Naive B cell (primary cell): ENCODE measurements at places on chromosomes 11 and 22. TPM values are rescaled to one million over a fixed set of nuclear protein-coding genes. Genes with fewer than 3 reads are reported as not detected.

DNA sequence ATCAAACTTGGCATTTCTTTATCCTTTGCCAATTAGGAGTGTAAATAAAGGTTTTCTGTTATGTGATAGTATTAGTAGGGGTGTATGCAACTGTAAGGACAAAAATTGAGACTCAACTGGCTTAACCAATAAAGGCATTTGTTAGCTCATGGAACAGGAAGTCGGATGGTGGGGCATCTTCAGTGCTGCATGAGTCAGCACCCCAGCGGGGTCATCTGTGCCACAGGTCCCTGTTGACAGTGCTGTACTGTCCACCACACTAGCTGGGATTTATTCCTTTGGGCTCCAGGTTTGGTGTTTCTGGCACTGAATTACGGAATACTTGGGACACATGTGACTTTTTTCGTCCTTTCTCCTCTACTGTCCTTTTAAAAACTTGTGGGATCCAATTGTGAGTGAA lies 86.0 kb downstream of the PPP6R3 start:
- no peak for DNase-seq

DNA sequence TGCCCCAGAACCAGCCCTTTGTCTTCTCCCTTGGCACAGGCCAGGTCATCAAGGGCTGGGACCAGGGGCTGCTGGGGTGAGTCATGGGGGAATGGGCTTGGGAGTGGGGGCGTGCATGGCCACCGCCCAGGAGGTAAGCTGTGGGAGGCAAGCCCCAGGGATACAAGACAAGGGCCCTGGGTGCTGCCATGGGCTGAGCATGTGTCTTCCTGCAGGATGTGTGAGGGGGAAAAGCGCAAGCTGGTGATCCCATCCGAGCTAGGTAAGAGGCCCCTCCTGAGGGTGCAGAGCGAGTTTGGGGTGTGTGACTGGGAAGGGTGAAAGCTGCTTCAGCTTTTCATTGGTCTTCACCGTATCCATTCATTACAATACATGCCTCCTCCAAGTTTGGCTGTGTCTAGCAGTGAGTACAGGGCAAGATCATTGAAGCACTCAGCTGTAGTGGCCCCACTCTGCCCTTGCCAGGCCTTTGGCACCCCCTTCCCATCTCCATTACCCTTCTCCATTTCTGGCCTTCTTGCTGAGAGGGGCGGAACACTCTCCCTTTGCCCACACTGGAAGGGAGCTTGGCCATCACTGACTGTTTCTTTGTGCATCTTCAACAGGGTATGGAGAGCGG lies 2.5 kb downstream of the FKBP2 start:
- no peak for DNase-seq

- peak; percentile 68 for DNase-seq
Measured at GRCh38 chr22:37051391-37052385, at the start of gene KCTD17. KCTD17 (plus strand) TSS chr22:37051742; CDS start chr22:37051761, 19 bp downstream.

DNA sequence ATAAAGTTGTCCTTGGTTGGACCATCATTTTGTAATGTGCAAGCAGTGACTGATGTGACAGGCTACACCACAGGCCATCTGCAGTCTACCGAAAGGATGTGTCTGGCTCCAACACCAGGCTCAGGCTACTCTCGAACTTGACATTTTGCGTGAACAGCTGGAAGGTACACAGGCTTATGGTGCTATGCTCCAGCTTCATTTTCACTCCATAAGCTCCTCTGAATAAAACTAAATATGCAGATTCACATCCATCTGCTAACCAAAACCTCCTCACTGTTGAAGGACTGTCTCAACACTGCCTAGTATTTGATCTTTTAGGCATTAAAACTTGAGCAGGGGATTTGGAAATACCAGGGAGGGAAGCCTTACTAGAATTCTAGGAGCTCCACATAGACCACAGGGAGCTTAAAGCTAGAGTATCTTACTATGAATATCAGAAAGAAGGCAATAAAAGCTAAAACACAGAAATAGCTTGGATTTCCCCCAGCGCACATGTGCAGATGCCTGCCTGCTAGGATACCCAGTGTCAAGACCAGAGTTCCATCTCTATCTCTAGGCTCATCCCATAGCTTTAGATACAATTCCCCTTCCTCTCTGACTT lies 383.9 kb upstream of the FAT3 start:
- DNase-seq: no peak

- no peak for DNase-seq
Measured at GRCh38 chr11:38788561-38788960, 2190.5 kb upstream of the RAG2 start.

DNA sequence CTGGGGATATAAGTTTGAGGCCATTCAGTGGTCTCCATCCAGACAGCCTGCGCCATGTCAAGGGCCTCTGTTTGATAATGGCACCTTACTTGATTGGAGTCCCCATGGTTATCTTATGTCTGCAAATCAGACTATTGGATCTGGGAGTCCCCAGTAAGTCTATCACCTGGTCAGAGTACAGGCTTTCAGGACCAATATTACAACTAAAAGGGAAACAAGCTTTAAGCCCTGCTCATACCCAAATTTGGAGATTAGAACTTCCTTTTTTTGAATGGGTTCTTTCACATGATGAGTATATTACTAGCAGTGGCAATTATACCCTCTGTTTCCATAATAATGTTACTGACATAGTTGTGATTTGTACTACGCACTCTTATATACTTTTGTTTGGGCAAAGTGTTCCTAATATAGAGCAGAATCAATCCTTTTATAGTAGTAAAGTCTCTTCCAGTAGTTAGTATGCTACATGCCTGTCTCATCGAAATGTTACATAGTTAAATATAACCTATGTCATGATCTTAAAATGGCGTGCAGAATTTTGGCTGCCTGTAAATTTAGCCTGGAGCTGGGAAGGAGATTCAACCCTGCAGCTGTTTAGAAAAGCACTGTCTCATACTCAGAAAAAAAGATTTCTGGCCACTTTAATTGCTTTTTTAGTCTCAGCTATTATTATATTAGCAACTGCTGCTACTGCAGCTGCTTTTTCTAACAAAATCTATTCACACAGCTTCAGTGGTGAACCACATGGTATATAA lies 4.9 kb downstream of the MS4A15 start:
- no peak for DNase-seq

DNA sequence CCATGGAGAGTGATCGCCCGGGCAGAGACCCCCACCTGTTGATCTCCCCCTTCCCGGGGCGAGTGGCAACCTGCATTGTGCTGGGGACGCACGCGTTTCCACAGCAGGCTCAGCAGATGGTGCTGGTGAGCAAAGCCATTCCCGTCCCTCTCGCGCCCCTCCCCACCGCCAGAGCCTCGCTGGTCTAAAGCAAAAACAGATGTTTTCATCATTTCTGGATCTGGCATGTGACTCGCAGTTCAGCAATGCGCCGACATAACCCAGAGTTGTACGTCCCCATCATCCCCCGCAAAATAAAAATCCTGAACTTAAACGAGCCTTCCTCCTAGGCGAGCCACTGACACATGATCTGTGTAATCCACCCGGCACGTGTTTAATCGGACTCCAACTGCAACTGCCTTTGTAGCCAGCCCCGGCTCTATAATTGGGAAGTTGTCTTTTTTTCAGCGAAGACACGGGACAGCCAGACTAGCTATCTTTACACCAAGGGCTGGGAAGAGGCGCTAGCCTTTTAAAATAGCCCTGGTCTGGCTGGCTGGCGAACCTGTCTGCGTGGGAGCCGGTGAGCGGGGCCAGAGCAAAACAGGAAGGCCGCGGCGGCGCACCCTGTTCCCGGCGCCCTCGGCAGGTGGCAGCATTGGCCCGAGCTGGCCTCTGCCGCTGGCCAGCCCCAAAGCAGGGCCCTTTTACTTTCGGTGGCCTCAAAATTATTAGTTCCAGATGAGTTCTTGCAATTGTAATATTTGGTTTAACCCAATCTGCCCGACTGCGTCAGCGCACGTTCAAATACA lies 203.0 kb upstream of the SORL1-AS1 start:
- peak; percentile 57 for DNase-seq

DNA sequence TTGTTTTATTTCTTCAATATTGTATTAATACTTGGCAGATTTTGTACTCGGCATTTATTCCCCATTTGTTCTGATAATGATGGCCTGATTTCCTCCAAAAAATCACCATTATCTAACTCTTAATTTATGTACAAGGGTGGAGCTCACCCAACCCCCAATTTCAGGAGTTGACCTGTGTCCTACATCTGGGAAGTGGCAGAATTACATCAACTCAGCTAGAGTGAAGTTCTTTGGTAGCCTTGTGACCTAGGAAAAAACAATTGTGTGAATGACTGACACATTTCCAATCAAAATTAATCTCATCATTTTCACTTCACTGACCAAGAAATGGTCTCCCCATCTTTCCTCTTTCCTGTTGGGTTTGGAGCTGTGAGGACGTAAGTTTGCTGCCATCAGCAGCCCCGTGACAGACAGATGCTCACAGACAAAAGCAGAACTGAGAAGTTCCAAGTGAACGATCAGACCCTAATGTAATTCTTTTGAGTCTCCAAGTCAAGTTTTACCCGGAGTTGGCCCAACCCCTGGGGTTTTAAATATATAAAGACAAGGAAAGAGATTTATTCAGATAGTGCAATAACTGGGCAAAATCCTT lies 16.6 kb upstream of the MS4A6E start:
- DNase-seq: peak; percentile 78

Gene APLP2
- 289 TPM for polyA plus RNA-seq
